Stimulated activated CD8-positive, alpha-beta memory T cell treated with anti-CD3 and anti-CD28 coated beads, Interleukin-15, amount 100 ng/mL, for 4 hours (primary cell): ENCODE measurements at places on chromosomes 5 and 9.

GRCh38 chr9:105052346-105052745, 124.4 kb upstream of the ABCA1 start:
- DNase-seq, result no peak

GRCh38 chr5:55226027-55226933, 835 bp downstream of the MCIDAS start:
- no peak for DNase-seq

GRCh38 chr9:105219291-105219805, 25.1 kb upstream of the SLC44A1 start:
- no peak for DNase-seq

GRCh38 chr5:152247850-152248385, 157.2 kb downstream of the NMUR2 start:
- no peak for DNase-seq

DNA sequence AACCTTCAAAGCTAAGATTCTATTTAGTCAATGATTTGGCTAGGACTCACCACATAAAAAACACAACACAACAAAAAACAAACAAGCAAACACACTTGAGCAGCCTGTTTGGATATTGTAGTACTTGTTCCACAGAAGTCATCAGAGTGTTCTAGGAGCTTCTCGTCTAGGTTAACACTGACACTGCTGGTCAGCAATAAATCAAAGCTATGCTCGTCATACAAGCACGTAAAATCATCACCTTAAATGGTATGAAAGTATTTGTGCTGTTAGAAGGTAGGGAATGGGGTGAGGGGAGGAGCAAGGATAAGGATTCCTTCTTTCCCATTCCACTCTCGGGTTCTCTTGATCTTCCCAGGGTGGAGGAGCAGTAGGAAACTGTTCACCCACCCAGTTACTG, 88.0 kb downstream of the ARL15 start:
- DNase-seq, result no peak
